ENCODE measurements at places on chromosomes 7 and 10.

DNA sequence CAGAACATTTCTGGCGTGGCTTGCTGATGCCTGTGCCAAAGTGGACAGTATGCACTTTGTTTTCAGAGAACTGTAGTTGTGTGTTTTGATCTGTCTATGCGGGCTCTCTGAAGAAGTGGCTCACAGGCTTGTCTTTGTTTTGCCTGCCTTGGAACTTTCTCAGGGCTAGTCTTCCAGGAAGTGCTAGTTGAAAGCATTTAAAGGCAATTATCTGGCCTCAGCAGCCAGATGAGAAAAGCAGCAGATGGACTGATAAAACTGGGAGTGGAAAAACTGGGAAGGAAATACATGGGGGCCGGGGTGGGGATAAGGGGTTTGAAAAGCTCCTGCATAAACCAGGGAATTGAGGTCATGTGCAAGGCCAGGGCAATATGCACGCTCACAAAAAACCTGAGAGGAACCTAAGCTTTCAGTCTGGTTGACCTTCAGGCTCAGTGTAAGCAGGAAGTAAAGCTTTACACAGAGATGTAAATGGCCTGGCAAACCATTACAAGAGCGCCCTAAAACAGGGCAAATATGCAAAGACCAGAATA is 94.5 kb downstream of the ZNF33B start:
- peaks cover 14% of the 10 kb centered on the region for H3K4me1 ChIP-seq
- peaks cover 85% of the 10 kb centered on the region for H3K36me3 ChIP-seq
- H3K4me3 ChIP-seq: no peak overlapping the region
- H3K27me3 ChIP-seq: no peaks in the 10 kb centered on the region

- no peak for DNase-seq
- no peak overlapping the region for H3K4me3 ChIP-seq
These were observed 39.0 kb downstream of the CDH23 start for GRCh38 chr10:71435571-71436267.

- H3K27me3 ChIP-seq: peaks cover 35% of the 10 kb centered on the region
- DNase-seq: no peak
- no peaks in the 10 kb centered on the region for H3K4me1 ChIP-seq
- no peaks in the 10 kb centered on the region for H3K36me3 ChIP-seq
- no peak overlapping the region for H3K27ac ChIP-seq
- H3K4me3 ChIP-seq: no peak overlapping the region
These were observed 67.1 kb downstream of the LSMEM1 start for GRCh38 chr7:112547916-112548315.

- H3K36me3 ChIP-seq: peaks cover 53% of the 10 kb centered on the region
- no peaks in the 10 kb centered on the region for H3K27me3 ChIP-seq
- DNase-seq: no peak
- H3K27ac ChIP-seq: no peak overlapping the region
- no peak overlapping the region for H3K4me3 ChIP-seq
These were observed 293.9 kb downstream of the TNS3 start for GRCh38 chr7:47288060-47288459.

DNA sequence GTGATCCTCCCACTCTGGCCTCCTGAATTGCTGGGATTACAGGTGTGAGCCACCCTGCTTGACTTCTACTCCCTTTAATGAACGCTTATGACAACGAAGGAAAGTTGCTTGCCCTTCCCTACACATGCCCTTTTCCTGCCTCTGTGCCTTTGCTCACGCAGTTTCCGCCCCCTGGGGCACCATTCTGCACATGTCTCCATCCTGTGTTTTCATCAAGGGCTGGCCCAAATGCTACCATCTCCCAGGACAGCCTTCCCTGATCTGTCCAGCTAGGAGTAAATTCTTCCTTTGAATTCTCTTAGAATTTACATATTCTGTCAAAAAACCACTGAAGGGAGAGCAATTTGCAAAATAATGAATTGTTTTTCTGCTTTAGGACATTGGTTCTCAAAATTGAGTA is 50.0 kb upstream of the KMT2C start:
- H3K27ac ChIP-seq: no peak overlapping the region
- no peaks in the 10 kb centered on the region for H3K36me3 ChIP-seq
- no peak for DNase-seq

DNA sequence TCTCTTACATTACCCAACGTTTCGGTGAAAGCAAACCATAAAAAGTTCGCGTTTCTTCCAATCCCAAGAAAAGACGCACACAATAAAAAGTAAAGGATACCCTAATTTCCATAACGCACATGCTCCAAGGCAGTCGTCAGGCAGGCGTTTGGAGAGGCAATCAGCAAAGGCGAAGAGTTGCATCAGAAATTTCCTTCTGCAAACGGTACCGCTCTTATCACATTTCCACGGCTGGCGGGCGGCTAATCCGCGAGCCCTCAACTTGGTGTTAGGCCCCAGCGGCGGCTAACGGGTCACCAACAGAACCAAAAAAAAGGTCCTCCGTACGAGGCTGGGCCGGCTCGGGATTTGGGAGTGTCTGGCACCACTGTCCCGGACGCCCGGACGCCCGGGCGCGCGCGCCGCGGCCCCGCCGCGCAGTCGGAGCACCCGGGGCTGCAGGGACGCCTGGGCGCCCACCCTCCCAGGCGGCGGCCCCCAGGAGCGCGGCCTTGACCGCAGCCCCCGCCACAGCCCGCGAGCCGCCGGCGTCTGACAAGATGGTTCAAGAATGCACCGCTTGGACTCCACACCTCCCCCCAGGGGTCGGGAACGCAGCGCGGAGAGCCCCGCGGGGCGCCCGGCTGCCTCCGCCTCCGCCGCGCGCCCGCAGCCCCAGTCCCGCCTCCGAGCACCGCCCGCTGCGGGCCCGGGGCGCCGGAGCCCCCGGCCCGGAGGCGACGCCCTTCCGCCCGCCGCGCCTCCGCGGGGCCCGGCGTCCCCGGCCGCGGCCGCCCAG is 9.8 kb upstream of the GRB10 start:
- H3K36me3 ChIP-seq: no peaks in the 10 kb centered on the region
- DNase-seq: no peak
- peak overlapping the region; percentile 50 for H3K4me3 ChIP-seq
- peaks cover 67% of the 10 kb centered on the region for H3K27me3 ChIP-seq
- H3K4me1 ChIP-seq: peaks cover 2% of the 10 kb centered on the region
- no peak overlapping the region for H3K27ac ChIP-seq

DNA sequence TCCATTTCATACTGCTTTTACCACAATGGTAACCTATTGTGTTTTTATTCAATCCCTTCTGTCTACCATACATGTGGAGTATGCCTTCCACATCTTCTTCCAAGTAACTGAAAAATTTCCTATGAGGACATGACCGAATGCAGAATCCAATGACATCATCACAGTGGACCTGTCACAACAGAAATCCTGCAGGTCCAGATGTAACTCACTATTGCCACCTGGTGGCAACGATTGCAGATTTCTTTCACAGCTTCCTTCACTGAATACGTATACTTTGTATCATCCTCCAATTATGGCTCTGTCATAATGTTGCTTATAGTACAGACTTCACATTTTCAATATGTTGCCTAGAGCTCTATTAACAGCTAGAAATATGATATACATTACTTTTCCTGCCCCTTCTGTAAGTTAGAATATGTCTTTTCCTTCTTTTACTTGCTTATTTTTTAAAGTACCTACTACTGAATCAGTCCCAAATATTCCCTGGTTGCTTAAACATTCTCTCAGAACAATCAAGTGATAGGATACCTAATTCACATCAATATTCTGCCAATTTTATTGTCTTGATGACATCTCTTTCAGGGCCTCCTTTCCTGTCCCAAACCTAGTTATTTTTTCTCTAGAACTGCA is 45.4 kb downstream of the SLC13A1 start:
- no peak overlapping the region for H3K4me3 ChIP-seq
- peak; percentile 23 for DNase-seq

DNA sequence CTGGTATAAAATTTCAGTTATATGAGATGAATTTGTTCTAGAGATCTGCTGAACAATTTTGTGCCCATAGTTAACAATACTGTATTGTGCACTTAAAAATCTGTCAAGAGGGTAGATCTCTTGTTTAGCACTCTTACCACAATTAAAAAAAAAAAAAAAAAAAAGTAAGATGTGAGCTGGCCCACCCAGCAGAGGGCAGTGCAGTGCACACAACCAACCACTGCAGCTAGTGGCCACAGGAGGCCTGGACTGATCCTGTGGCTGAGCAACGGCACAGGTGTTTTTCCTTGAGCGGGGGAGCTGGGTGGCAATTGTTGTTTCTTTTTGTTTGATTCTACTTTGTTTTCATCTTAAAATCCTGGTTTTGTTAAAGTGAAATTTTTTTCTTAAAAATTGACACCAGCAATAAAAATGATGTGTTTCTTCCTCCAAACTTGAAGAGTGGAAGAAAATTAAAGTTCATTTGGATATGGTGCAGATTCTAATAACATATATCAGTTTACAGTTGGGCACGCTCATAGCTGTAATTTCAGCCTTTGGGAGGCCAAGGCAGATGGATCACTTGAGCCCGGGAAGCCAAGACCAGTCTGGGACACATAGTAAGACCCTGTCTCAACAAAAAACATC is 171.1 kb upstream of the TBX20 start:
- peak; percentile 23 for DNase-seq
- H3K4me1 ChIP-seq: no peaks in the 10 kb centered on the region
- H3K27me3 ChIP-seq: peaks cover 18% of the 10 kb centered on the region
- no peak overlapping the region for H3K4me3 ChIP-seq
- H3K36me3 ChIP-seq: no peaks in the 10 kb centered on the region

- no peaks in the 10 kb centered on the region for H3K27me3 ChIP-seq
- peaks cover 2% of the 10 kb centered on the region for H3K4me1 ChIP-seq
- H3K27ac ChIP-seq: no peak overlapping the region
- no peak for DNase-seq
- peak overlapping the region; percentile 100 for H3K4me3 ChIP-seq
These were observed 906 bp downstream of the CDK1 start for GRCh38 chr10:60778971-60779796.

- H3K4me1 ChIP-seq: no peaks in the 10 kb centered on the region
- no peak overlapping the region for H3K27ac ChIP-seq
- peaks cover 6% of the 10 kb centered on the region for H3K27me3 ChIP-seq
- H3K4me3 ChIP-seq: no peak overlapping the region
These were observed 85.5 kb upstream of the CACUL1 start for GRCh38 chr10:118840071-118840775.

DNA sequence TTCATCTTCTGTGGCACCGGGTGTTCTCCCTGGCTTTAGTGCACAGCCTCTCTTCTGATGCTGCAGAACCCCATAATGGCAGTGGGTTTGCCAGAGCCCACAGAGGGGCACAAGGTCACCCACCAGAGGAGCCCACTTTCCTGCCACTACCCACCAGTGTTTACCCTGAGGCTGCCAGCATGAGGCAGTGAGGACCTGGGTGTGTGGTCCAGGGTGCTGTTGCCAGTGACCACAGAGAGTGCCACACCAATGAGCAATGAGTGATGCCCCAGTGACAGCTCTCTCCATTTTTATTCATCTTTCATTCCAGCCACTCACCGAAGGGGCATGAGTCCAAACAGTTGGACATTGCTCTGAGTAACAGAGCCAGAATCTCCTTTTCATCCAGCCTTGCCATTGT is 34.8 kb downstream of the MTURN start:
- H3K36me3 ChIP-seq: no peaks in the 10 kb centered on the region
- H3K27ac ChIP-seq: peak overlapping the region; percentile 63
- H3K4me3 ChIP-seq: no peak overlapping the region

GRCh38 chr7:22216309-22216708 is 140.6 kb downstream of the RAPGEF5 start:
- no peak overlapping the region for H3K27ac ChIP-seq
- H3K4me1 ChIP-seq: peaks cover 5% of the 10 kb centered on the region

DNA sequence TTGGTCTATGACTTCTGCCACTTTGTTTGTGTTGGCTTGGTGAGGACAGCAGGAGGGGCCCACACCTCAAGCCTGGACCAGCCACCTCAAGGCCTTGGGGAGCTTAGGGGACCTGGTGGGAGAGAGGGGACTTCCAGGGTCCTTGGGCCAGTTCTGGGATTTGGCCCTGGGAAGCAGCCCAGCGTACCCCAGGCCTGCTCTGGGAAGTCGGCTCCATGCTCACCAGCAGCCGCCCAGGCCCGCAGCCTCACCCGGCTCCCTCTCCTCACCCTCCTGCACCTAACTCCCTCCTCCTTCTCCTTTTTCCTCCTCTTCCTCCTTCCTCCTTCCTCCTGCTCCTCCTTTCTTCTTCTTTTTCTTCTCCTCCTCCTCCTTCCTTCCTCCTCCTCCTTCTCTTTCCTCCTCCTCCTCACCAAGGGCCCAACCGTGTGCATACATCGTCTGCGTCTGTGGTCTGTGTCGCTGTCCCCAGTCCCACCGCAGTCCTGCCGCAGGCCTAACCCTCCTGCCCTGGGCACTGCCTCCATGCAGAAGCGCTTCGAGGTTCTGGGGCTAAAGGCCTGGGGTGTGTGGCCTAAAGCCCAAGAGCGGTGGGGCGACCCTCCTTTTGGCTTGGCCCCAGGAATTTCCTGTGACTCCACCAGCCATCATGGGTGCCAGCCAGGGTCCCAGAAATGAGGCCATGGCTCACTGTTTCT is 5.3 kb downstream of the EN2 start:
- no peak for DNase-seq
- no peak overlapping the region for H3K4me3 ChIP-seq
- H3K36me3 ChIP-seq: no peaks in the 10 kb centered on the region
- peaks cover 88% of the 10 kb centered on the region for H3K27me3 ChIP-seq

GRCh38 chr7:104621321-104621720 is 292.9 kb downstream of the LHFPL3 start:
- no peak for DNase-seq
- H3K4me1 ChIP-seq: no peaks in the 10 kb centered on the region
- H3K27ac ChIP-seq: no peak overlapping the region
- no peak overlapping the region for H3K4me3 ChIP-seq

- no peaks in the 10 kb centered on the region for H3K4me1 ChIP-seq
- no peak overlapping the region for H3K4me3 ChIP-seq
- no peak for DNase-seq
- no peaks in the 10 kb centered on the region for H3K27me3 ChIP-seq
- H3K36me3 ChIP-seq: peaks cover 44% of the 10 kb centered on the region
These were observed 31.3 kb downstream of the RCC1L start for GRCh38 chr7:75042286-75042685.

All from stimulated activated naive B cell treated with anti-CD40 and anti-IgM and Interleukin-4, amounts not matched to agents 10 μg/mL and 1 μg/mL and 100 μg/mL, for 72 hours (primary cell).